ENCODE measurements at places on chromosomes 11 and 22.

- no peak for DNase-seq
These were observed 119.9 kb downstream of the CTTN start for GRCh38 chr11:70517988-70518907.

DNA sequence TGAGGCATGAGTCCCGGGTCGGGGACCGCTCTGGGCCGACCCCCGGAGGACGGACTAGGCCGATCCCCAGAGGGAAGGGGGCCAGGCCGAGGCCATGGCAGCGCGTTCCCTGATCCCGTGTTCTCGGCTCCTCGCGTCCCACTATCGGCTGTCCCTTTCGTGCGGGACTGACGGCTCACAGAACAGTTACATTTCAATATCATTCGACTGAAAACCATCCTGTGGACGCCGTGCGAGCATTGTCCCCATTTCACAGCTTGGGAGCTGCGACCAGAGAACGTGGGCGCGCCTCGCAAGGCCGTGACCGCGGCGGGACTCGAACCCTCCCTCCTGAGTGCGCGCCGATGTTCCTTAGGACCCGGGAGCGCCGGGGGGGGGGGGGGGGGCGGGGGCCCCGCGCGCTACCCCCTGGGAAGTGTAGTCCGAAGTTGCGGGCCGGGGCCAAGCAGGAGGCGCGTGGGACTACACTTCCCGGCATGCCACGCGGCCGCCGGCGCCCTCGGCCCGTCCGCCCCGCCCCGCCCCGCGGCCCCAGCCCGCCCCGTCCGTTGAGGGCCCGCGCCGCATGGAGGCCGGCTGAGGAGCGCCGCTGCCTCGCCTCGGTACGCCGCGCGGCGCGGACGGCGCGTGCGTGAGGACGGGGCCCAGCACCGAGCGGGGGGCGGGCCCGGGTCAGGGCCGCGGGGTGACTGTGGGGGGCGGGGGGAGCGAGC, at the start of gene TRABD:
Gene TRABD, plus strand, starts transcription at position 539 of the 713 bp plus-strand sequence. CDS start 7,148 bp downstream, outside the sequence.
- peak; percentile 99 for DNase-seq

- no peak for DNase-seq
These were observed 12.7 kb downstream of the ROBO4 start for GRCh38 chr11:124884869-124885479.

GRCh38 chr22:27952091-27952490, 33.0 kb upstream of the PITPNB start:
- no peak for DNase-seq

- no peak for DNase-seq
These were observed 26.1 kb upstream of the SLC25A1 start for GRCh38 chr22:19204640-19205039.

DNA sequence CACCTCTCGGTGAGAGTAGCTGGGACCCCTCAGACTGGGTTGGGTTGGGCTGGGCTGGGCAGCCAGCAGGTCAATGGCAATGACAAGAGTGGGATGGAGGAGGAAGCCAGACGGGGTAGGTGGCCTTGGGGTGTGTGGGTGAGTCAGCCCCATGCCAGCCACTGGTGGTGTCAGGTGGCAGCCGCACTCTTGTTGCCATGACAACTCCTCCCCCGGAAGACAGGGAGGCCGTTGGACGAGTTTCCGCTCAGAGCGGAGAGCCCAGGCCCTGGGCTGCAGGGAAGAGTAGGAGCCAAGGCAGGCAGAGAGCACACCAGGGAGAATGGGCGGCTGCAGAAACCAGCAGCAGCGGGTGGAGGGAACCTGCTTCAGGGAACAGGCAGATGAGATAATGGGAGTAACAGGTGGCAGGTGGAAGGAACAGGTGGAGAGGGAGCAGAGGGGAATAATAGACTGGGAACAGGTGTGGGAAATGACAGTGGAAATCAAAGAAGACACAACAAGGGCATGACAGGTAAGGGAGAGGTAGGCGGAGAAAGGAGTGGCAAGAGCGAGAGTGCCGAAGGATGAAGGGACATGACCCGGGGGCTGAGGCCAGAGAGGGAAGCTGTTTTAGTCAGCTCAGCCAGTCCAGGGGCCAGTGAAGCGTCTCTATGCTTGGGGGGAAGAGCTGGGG, 8.7 kb downstream of the SPTBN2 start:
- DNase-seq, result no peak

- no peak for DNase-seq
These were observed 251.7 kb upstream of the B3GAT1 start for GRCh38 chr11:134663506-134664313.

- no peak for DNase-seq
These were observed 62.0 kb downstream of the TRPC6 start for GRCh38 chr11:101521821-101522220.

GRCh38 chr11:105612771-105613170, 2.9 kb downstream of the GRIA4 start:
- no peak for DNase-seq

DNA sequence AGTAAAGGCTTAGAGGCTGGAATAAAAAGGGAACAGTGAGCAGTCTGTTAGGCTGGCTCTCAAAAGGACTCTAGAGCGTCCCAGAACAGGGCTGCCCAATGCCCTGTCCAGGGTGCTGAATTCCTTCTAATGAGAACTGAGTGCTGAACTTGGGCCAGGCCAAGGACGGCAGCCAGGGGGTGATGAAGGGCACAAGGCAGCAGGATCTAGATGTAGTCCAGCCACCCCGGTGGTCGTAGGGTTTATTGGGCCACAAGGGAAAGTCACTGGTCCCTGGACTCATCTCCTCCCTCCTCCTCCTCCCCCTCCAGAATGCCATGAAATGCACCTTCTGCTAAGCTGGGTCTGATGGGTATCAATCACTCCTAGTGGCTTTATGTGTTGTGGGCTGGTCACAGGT, 19.2 kb downstream of the NPTXR start:
- DNase-seq, result peak; percentile 77

- no peak for DNase-seq
These were observed 8.9 kb downstream of the TMPRSS6 start for GRCh38 chr22:37100589-37101127.

DNA sequence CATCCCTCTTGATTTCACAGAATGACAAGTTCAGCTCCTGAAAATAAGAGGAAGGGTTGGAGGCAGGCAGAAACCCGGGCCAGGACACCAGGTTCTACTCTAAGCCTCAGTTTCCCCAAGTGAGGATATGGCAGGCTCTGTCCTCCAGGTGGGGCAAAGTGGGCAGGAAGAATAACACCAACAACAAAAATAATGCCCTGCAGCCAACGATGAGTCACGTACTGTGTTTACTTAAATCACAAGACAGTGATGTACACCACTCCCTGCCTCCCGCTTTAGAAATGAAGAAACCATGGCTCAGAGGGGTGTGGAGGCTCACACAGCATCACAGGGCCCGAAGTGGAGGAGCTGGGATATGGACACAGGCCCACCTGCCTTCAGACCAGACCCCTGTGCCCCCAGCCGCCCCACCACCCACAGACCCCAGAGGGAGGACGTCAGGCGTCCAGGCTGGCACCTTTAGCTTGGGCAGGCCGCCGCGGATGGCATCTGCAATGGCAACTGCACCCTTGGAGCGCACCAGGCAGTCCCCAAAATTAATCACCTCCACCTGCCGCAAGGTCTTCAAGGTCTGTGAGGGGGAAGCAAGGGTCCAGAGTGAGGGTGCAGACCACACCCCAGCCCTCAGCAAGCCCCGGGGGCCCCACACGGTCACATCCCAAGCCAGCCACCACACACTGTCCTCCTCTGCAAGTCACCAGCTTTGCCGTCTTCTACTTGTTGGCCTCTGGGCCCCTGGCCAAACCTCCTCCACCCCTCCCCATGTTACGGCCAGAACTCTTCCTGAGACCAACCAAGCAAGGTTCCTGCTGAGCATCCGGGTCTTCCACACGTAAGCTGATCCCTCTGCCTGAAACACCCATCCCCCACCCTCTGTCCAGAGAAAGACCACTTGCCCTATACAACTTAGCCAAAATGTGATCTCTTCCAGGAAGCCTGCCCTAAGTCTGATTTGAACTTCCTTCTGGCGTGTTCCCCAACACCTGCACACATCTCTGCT, 15.8 kb upstream of the CHADL start:
- DNase-seq, result no peak

GRCh38 chr22:40043081-40043480, 48.3 kb downstream of the FAM83F start:
- DNase-seq, result no peak

GRCh38 chr11:130304651-130305050, 10.1 kb downstream of the ZBTB44 start:
- no peak for DNase-seq

DNA sequence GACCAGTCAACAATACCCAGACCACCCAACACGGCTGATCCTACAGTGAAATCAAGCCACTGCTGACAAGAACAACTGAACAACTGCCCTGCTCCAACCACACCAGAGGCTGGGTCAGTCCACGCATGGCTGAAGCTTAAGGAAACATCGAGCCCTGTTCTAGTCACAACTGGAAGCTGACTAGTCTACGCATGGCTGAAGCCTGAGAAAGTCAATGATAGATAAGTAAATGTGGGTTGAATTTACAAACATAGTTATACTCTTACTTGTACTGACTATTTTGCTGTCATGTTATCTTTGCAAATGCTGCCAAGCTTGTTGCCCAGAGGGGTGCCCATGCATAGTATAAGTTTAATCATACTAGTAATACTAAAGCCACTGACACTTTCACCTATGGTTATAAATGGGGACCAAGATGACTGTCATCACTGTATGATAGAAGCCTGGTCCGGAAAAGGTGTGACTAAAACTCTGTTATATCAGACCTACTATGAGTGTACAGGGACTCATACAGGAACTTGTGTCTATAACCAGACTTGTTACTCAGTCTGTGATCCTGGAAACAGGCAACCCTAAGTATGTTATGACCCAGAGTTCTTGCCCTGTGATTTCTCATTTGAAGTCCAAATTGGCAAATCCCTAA, 43.4 kb upstream of the GLYAT start:
- no peak for DNase-seq

GRCh38 chr11:27008811-27009535, 15.1 kb downstream of the FIBIN start:
- DNase-seq, result no peak

DNA sequence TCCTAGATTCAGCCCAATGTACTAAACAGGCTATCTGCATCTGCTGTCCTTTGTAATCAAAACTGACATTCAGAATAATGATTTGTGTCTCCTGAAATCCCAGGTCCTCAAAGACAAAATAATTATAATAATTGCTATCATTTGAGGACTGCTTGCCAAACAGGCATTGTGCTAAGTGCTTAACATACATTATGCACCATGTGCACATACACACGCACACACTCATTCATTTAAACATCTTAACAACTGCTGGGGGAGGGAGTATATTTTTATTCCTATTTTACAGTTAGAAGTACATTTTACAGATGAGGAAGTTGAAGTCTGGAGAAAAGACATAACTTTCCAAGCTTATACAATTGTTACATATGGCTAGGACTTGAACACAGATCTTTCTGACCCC, 308.0 kb upstream of the ZC3H12C start:
- no peak for DNase-seq

GRCh38 chr11:8744423-8744822, 61.8 kb downstream of the RPL27A start:
- DNase-seq, result no peak

- DNase-seq, result no peak
These were observed 20.5 kb downstream of the PAX6 start for GRCh38 chr11:31790649-31791048.

GRCh38 chr22:50508897-50509296, 873 bp downstream of the NCAPH2 start:
- DNase-seq, result no peak

GRCh38 chr11:84173078-84173477, 886.9 kb upstream of the CCDC90B start:
- no peak for DNase-seq

DNA sequence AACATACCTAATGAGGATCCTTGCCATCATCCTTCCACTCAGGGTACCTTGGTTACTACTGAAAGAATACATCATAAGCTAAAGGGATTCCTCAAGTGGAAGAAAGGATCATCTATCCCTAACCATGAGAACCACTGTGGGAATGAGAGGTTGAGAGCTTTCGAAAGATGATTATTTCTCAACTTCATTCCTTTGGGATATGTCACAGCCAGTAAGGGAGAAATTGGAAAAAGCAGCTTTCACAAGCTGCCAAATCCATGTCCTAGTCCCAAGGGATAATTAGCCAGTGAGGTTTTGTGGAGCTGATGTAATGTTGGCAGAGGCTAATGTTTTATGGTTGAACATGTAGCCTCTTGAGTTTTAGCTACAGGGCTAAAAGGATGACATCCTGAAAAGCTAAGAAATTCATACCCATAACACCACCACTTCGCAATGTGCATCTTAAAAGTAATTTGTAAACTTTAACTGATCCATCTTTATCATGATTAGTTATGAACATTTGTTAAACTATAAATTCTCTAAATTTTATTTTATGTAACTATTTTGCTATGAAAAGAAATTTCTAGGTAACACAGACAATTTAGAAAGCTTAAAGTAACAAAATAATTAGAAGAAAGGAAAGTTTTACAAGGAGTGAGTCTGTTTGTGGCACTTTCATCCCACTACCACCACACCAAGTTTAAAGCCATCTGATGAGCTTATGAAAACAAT, 123.9 kb downstream of the MRTFA start:
- DNase-seq, result no peak

- no peak for DNase-seq
These were observed 772 bp downstream of the NAV2 start for GRCh38 chr11:19713196-19714021.

GRCh38 chr11:46666516-46666915, 33.9 kb downstream of the ARHGAP1 start:
- no peak for DNase-seq

GRCh38 chr11:77195071-77195755, 67.2 kb downstream of the MYO7A start:
- DNase-seq, result no peak

- no peak for DNase-seq
These were observed 44.7 kb upstream of the PRODH start for GRCh38 chr22:18980829-18981228.

DNA sequence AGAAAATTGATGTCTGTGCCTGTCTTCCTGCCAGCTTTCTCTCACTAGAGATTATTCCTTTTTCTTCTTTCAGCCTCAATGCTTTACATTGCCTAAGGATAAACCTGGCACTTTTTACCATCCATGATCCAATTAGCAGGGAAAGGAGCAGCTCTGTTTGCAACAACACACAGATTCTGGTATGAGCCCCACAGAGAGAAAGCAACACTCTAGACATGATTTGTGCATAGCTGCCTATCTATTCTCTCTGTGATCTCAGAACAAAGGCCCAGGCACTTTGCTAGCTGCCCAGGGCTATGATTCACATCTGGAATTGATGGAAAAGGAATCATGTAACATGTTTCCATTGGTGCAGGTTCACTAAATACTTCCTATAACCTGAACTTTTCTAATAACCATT, 685.0 kb downstream of the ETS1 start:
- no peak for DNase-seq

- no peak for DNase-seq
These were observed 19.6 kb downstream of the MAFF start for GRCh38 chr22:38221407-38221806.

- no peak for DNase-seq
These were observed 38.4 kb downstream of the ZC3H12C start for GRCh38 chr11:110131386-110132123.

DNA sequence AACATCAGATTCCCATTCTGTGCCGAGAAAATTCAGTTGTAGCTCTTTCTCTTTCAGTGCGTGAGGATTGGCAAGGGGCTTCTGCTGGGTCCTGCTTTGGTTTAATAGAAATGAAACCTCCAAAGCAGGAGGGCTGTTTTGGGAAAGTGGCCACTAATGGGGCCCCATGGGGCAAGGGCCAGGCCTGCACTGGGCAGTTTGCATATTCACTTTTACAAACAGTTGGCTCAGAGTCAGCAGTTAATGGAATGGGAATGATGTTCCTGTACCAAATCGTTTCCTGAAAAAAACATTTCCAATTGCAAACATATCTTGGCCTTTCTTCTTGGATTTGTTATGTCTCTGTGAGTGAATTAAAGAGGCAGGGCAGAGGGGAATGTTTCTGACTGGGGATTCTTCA, 92.1 kb downstream of the PARVA start:
- no peak for DNase-seq
